ENCODE measurements at places on chromosomes 13 and 19.

DNA sequence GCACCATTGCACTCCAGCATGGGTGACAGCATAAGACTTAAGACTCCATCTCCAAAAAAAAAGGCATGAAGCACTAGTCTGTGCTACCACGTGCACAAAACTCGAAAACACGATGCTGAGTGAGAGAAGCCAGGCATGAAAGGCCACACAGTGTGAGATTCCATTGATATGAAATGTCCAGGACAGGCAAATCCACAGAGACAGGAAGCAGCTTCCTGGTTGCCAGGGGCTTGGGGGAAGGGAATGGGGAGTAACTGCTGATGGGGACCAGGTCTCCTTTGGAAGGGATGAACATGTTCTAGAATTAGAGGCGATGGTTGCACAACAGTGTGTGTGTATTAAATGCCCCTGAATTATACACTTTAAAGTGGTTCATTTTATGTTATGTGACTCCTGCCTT, 15.9 kb upstream of the JUND start:
- no peak for DNase-seq

DNA sequence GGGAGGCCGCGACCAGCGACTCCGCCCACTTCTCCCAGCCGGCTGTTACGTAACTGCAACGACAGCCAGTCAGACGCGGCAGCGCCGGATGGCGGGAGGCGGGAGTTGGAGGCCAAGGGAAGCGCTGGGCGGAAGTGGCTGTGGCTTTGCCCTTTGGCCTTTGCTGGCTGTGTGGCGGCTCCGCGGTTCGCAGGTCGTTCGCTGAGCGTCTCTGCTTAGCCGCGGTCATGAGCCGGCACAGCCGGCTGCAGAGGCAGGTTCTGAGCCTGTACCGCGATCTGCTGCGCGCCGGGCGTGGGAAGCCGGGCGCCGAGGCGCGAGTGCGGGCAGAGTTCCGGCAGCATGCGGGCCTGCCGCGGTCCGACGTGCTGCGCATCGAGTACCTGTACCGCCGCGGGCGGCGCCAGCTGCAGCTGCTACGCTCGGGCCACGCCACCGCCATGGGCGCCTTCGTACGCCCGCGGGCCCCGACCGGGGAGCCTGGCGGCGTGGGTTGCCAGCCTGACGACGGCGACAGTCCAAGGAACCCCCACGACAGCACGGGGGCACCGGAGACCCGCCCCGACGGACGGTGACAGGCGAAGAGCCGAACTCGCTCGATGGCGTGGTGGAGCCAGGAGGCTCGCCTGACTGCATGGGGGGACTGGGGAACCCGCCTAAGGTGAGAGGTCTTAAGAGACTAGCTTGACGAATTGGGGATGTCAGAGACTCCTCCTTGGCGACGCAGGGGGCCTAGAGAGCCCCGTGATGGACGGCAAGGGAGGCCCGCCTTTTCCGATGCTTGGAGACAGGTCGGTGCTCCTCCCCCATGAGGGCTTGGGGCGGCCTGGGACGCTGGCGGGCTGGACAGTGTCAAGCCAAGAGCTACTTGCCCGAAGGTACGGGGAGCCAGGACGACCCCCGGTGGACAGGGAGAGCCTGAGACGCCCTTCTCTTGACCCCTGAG, at the start of gene SDHAF1:
Gene SDHAF1, plus strand, starts transcription at position 141 of the 946 bp plus-strand sequence. Its CDS starts 87 bp downstream, at position 228.
- DNase-seq = peak; percentile 99

- peak; percentile 17 for DNase-seq
These were observed 44.6 kb upstream of the GRTP1 start for GRCh38 chr13:113408562-113408961.

- no peak for DNase-seq
These were observed 53.6 kb downstream of the GATAD2A start for GRCh38 chr19:19459073-19459472.

DNA sequence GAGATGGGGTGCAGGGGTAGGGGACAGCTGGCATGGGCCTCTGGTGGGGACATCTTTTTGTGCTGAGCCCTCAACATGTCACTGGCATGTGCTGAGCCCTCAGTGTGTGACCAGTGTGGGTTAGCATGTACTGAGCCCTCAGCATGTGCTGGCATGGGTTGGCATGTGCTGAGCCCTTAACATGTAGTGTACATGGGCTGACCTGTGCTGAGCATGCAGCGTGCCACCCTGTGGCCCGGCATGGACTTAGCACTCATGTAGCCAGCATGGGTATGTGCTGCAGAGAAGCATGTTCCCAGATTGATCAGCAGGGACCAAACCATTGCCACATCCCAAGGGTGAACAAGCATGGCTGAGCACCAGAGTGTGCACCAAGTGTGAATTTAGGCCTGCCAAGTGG, 11.5 kb downstream of the HIPK4 start:
- DNase-seq = no peak

GRCh38 chr19:41144403-41144802, 30.2 kb downstream of the CYP2F1 start:
- DNase-seq = peak; percentile 88

DNA sequence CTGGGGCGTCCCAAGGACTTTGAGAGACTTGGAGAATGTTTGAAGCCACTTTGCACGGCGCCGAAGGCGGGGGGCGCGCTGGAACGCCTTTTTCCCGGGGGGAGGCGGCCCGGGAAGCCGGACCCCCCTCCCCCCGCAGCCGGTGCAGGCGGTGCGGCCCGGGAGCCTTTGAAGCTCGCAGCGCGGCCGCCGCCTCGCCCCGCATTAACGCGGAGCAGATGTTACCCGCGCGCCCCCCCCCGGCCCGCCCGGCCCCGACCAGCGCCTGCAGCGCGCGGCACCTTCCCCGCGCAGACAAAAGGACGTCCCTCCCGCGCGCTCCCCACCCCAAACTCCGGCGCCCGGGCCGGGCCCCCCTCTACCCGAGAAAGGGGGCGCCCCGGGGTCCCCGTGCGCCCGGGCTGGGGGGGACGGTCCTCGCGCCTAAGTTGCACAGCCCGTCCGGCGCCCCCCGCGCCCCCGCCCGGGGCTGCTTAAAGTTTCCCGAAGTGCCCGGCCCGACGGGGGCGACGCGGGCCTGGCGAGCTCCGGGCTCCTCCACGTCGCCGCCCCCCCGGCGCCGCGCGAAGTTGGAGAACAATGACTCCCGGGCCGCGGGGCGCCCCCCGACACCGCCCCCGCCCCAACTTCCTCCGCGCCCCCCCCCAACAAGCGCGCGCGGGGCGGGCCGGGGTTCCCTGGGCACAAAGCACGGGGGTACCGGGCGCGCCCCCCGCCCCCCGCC, 685 bp downstream of the TCF3 start:
- peak; percentile 82 for DNase-seq
